ENCODE measurements at places on chromosomes 3 and 15. TPM values are rescaled to one million over a fixed set of nuclear protein-coding genes. Genes with fewer than 3 reads are reported as not detected.

- DNase-seq = no peak
Observed at GRCh38 chr15:28129231-28129848, 30.2 kb upstream of the OCA2 start.

DNA sequence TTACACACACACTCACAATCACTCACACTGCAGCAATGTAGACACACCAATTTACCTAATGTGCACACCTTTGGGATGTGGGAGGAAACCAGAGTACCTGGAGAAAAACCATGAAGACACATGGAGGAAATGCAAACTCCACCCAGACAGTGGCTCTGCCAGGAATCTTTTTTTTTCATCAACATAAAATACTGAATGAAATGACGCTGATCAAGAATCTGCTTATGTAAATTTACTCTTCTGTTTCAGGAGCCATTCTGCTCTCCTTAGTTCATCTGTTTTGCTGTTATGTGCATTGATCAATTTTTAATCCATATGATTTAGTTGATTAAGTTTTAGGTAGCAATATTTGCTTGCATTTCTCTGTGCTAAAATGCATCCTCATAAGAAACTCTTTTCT is 414.2 kb upstream of the CCDC54 start:
- no peak for DNase-seq

GASK1A gene
- not detected for total RNA-seq

TMEM212 gene
- not detected for total RNA-seq

- no peak for DNase-seq
Observed at GRCh38 chr3:129552287-129553050, 9.5 kb downstream of the H1-8 start.

DNA sequence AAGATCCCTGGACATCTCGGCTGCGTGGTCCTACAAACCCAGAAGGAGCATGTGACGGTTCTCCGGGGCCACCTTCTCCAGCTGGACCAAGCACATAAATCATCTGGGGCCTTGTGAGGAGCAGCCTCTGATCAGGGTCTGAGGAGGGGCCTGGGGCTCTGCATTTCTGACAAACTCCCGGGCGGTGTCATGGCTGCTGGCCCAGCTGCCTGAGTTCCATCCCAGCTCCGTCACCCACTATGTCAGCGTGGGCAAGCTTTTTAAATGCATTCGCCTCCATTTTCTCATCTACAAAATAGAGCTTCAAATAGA is 126.3 kb upstream of the MEF2A start:
- DNase-seq = no peak

- peak; percentile 96 for DNase-seq
Observed at GRCh38 chr3:177813322-177813721, 616.0 kb upstream of the TBL1XR1 start.

TMEM266 gene
- not detected for total RNA-seq

GRCh38 chr3:42157540-42158538 is 66.7 kb downstream of the TRAK1 start:
- no peak for DNase-seq

MAP1A gene
- total RNA-seq = 1.6 TPM

- DNase-seq = peak; percentile 93
Observed at GRCh38 chr3:149390772-149391212, 13.3 kb upstream of the TM4SF1 start.

KIF23 gene
- 151 TPM for total RNA-seq

GDPGP1 gene
- total RNA-seq = 5.9 TPM

DNA sequence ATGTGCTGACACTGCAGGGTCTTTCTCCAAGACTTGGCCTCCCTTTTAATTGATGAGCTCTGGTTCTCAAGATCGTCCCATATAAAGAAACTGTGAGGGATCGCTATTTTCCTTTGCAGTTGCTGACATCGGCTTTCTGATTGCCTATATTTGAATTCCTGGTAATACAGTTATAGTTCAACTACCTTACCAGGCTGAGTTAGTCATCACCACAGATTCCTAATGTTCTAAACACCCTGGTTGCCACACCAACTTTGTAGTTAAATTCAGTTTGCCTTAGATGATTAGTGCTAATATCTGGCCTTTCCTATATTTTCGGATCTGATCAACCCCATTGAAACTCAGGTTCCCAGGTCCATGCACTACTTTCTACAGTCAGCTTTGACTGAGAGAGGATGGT is 125.0 kb downstream of the GMNC start:
- DNase-seq = no peak

DNA sequence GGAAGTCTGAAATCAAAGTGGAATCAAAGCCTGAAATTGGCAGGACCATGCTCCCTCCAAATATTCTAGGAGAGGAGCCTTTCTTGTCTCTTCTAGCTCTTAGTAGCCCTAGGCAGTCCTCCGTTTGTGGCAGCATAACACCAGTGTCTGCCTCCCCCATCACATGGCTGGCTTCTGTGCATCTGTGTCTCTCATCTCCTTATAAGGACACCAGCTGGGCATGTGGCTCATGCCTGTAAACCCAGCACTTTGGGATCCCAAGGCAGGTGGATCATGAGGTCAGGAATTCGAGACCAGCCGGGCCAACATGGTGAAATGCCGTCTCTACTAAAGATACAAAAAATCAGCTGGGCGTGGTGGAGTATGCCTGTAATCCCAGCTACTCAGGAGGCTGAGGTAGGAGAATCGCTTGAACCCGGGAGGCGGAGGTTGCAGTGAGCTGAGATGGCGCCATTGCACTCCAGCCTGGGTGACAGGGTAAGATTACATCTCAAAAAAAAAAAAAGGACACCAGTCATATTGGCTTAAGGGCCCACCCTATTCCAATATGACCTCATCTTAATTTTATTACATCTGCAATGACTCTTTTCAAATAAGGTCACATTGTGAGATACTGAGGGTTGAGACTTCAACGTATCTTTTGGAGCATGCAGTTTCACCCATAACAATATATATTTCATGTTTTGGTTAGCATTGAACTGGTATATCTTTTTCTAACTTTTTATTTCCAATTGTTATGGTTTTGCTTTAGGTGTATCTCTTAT is 148.0 kb upstream of the TPM1 start:
- DNase-seq = peak; percentile 98

GOLGA8S gene
- 0.48 TPM for total RNA-seq

- DNase-seq = no peak
Observed at GRCh38 chr3:166351461-166351860, 514.2 kb upstream of the BCHE start.

DPPA2 gene
- total RNA-seq = not detected

DNA sequence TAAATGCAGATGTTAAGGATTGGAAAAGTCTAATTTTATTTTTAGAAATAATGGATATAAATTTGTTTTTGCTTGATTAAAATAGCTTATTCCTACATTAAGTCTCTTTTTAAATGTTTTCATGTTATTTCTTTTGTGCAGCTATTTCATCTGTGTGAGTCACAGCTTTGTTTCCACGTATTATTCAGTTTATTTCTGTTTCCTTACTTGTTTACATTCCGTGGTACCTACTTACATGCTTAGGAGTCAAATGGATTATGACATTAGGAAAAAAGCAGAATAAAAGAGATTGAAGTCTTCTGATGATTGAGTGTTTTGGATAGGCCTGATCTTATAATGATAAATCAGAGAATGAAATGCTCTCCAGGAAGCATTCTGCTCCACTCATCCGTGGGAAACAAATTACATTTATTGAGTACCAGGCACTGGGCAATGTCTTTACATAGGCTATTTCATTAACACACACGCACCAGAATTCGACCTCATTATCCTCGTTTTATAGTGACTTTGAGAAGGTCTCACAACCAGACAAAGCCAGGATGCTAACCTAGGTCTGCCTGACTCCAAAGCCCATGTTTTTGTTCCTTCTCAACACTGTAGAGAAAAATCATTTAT is 38.1 kb upstream of the RASA2 start:
- DNase-seq = no peak

GRCh38 chr3:134236505-134237170 is 14.0 kb downstream of the RYK start:
- DNase-seq = no peak

DNA sequence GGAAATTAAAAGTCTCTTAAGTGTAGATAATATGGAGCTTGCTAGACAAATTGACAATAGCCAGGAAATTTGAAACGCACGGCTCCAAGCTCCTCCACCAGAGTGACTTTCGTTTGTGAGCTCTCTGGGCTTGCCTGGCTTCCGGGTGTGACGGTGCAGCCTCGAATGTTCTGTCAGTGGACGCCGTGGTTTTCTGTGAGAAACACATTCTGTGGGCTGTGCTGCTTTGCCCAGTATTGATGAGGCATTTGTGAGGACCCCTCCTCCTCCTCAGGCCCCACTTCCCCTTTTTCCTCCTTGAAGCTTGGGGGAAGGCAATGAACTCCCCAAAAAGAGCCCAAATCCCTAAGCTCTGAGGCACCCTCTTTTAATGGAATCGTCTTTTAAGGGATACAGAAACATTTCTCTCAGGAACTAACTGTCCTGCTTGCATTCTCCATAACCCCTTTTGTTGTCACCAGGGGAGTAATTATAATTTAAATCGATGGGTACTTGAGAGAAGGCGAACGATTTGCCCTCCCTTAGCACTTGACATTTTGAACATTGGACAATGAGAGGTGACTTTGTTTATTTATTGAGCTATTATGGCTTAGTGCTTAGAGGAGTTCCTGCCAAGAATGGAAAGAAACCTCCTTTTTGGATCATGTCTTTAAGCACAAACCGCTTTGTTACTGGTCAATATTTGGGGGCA is 40.8 kb downstream of the POLR2M start:
- no peak for DNase-seq

DNA sequence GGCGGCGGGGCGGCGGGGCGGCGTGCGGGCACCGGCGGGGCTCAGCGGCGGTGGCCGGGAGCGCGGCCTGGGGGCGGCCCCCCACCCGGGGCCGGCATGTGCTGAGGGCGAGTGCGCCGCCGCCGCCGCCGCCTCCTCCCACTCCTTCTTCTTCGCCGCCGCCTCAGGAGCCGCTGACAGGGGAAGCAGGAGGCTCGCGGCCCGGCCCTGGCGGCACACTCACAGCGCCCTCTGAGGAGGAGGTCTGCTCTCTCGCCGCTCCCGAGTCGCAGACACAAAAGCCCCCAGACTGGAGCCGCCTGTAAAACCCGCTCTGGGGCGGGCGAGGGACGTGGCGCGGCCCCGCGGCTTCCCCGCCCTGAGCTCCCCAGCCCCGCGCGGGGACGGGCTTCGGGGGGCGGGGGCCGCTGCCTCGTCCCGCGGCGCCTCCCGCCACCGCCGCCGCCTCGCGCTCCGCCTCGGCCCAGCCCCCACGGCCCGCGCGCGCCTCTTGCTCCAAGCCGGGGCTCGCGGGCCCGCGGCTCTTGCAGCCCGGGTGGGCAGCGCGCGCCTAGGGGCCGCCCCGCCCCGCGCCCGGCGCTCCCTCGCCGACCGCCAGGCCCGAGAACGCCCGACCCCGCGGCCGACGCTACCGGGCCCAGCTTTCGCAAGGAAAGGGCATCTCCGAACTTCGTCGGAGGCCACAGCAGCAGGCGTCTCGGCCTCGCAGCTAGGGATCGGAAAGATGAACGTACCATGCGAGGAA is at the start of gene PYGO1:
Gene PYGO1, minus strand, starts transcription at position 276 of the 745 bp plus-strand sequence. CDS start 462 bp downstream, outside the sequence.
- peak; percentile 74 for DNase-seq

TNFAIP8L3 gene
- 0.48 TPM for total RNA-seq

RTP1 gene
- not detected for total RNA-seq

- DNase-seq = peak; percentile 82
Observed at GRCh38 chr15:48414015-48414414, 82.8 kb downstream of the DUT start.

TYRO3 gene
- 13.8 TPM for total RNA-seq

ZIC1 gene
- 12.2 TPM for total RNA-seq

GRCh38 chr15:73866881-73867410 is 6.4 kb upstream of the TBC1D21 start:
- no peak for DNase-seq

SMCO1 gene
- total RNA-seq = not detected

DNA sequence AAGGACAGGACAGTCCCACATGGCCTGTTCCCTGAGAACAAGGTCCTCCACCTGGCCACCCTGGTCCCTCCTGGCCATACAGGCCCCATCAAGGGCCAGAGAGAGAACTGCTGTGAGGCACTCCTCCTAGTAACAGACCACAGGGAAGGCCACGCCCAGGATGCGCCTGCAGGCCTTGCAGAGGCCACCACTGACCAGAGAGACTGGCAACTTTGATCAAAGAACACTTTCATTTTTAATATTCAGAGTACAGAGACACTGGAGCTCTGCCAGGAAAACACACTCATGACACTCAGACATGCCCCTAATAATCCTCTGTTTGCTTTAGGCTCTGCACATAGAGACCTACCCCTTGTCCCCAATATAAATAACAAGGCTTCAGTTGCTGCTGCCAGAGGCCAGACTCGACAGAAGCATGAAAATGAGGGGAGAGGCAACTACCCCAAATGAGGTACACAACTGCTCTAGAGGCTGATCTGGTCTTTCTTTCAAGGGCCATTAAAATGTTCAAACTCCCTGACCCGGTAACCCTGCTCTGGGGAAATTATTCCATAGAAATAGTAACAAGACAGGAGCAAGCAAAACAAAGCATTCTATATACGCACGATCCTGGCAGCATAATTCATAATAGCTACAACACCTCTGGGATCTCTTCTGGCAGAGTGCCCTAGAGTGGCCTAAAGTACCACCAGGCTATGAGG is 44.8 kb downstream of the CCDC12 start:
- DNase-seq = peak; percentile 86

- DNase-seq = no peak
Observed at GRCh38 chr3:71709908-71710511, 15.2 kb downstream of the EIF4E3 start.
